ENCODE measurements at places on chromosomes 12 and 14. TPM values are rescaled to one million over a fixed set of nuclear protein-coding genes. Genes with fewer than 3 reads are reported as not detected.
A peak's percentile ranks its signal among the peaks of the same experiment; 100 is the strongest.

C14orf39 gene
- total RNA-seq: 1.2 TPM

NUDT14 gene
- total RNA-seq: 33.6 TPM

OR6C2 gene
- not detected for total RNA-seq

DNA sequence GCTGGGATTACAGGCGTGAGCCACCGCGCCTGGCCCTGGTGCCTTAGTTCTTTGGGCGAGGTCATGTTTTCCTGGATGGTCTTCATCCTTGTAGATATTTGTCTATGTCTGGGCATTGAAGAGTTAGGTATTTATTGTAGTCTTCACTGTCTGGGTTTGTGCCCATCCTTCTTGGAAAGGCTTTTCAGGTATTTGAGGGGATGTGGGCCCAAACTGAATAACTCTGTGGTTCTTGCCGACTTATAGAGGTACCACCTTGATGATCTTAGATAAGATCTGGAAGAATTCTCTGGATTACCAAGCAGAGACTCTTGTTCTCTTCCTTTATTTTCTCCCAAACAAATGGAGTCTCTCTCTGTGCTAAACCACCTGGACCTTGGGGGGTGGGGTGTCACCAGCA, 18.9 kb downstream of the FGD4 start:
- H3K27ac ChIP-seq: peak overlapping the region; percentile 20
- H3K4me1 ChIP-seq: peaks cover 13% of the 10 kb centered on the region
- H3K4me3 ChIP-seq: no peak overlapping the region
- no peaks in the 10 kb centered on the region for H3K36me3 ChIP-seq
- H3K27me3 ChIP-seq: no peaks in the 10 kb centered on the region

GRCh38 chr14:59096303-59096702, 92.2 kb upstream of the DAAM1 start:
- no peaks in the 10 kb centered on the region for H3K27me3 ChIP-seq
- no peak overlapping the region for H3K27ac ChIP-seq
- DNase-seq: no peak
- no peaks in the 10 kb centered on the region for H3K36me3 ChIP-seq
- H3K4me3 ChIP-seq: no peak overlapping the region
- no peaks in the 10 kb centered on the region for H3K4me1 ChIP-seq
